Tibial nerve (tissue), 4 donors: ENCODE measurements at places on chromosomes 2 and 18.

GRCh38 chr2:85709401-85709811 lies 15.2 kb downstream of the GNLY start:
- H3K4me3 ChIP-seq: no peak overlapping the region
- peak overlapping the region; percentile 83 for H3K27ac ChIP-seq
- peaks cover 54% of the 10 kb centered on the region for H3K4me1 ChIP-seq
- H3K27me3 ChIP-seq: no peaks in the 10 kb centered on the region
- DNase-seq: no peak

DNA sequence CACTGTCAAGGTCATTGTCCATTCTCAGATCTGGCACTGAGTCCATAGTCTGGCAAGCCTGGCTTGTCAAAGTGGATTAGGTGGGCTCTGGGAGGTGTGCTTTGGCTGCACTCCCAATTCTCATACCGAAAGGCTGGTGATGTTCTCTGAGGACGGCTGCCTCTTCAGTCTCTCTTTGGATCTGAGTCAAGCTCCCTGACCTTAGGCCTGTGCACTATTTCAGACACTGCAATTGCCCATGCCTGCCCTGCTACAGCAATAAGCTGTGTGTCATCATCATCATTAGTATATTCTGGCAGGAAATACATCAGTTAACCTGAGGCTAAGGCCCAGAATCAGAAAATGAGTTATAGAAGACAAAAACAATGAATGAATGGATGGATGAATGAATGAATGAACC lies 1.6 kb upstream of the SLC5A7 start:
- no peak overlapping the region for H3K27ac ChIP-seq
- no peak for DNase-seq
- no peak overlapping the region for H3K4me3 ChIP-seq
- peaks cover 8% of the 10 kb centered on the region for H3K4me1 ChIP-seq
- H3K36me3 ChIP-seq: no peaks in the 10 kb centered on the region

- no peaks in the 10 kb centered on the region for H3K36me3 ChIP-seq
- no peaks in the 10 kb centered on the region for H3K27me3 ChIP-seq
- DNase-seq: no peak
- H3K4me1 ChIP-seq: no peaks in the 10 kb centered on the region
- H3K4me3 ChIP-seq: no peak overlapping the region
Observed at GRCh38 chr2:217980036-217980435, 22.8 kb downstream of the TNS1 start.

GRCh38 chr18:58044370-58045241 lies 580 bp downstream of the NEDD4L start:
- H3K4me3 ChIP-seq: peak overlapping the region; percentile 94
- H3K27ac ChIP-seq: peak overlapping the region; percentile 83
- no peaks in the 10 kb centered on the region for H3K27me3 ChIP-seq
- H3K4me1 ChIP-seq: no peaks in the 10 kb centered on the region
- DNase-seq: peak; percentile 19
- H3K36me3 ChIP-seq: no peaks in the 10 kb centered on the region

GRCh38 chr2:135776367-135776766 lies 34.7 kb downstream of the UBXN4 start:
- no peak overlapping the region for H3K4me3 ChIP-seq
- H3K36me3 ChIP-seq: peaks cover 25% of the 10 kb centered on the region
- H3K27ac ChIP-seq: no peak overlapping the region
- H3K4me1 ChIP-seq: no peaks in the 10 kb centered on the region
